ENCODE measurements at places on chromosomes 5 and 9.
A peak's percentile ranks its signal among the peaks of the same experiment; 100 is the strongest.

- DNase-seq, result no peak
Observed at GRCh38 chr5:135864503-135865435, 30.3 kb downstream of the SLC25A48 start.

GRCh38 chr9:4228606-4229005 is 71.3 kb downstream of the GLIS3 start:
- no peak for DNase-seq

DNA sequence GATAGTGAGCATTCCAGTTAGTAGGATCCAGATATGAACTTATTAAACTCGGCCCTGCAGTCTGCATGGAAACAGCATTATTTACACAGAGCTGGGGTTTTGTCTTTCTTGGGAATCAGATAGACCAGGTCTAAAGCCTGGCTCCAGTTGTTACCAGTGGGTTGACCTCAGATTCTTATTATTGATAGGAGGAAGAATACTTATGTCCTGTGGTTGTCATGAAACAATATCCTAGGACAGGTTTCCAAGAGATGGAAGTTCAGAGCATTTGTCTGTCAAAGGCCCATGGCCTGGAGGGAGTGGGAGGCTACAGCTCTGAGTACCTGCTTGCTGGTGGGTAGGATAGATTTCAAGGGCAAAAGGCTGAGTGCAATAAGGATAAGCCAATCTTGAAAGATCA is 129.2 kb downstream of the BOD1 start:
- no peak for DNase-seq

DNA sequence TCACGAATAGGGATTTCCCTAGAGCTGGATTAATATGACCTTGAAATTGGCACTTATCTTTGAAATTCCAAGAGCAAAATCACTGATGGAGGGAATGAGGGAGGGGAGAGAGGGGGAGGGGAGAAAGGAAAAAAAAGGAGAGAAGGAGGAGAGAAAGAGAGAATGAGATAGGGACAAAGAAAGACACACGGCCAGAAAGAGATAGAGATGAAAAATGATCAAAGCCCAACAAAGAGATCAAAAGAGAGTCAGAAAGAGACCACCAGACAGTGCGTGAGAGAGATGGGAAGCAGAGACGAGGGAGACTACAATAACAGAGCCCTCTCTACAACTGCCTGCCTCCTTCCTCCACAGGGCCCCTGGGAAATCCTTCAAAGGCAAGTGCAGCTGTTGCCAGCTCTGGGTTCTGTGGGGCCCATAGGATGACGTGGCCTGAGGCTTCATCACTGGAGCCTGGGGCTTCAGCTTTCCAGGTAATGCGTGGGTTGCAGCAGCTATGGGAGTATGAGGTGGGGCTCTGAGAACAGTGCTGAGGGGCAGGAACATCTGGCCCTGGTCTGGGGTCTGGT is 58.3 kb upstream of the SHB start:
- no peak for DNase-seq

DNA sequence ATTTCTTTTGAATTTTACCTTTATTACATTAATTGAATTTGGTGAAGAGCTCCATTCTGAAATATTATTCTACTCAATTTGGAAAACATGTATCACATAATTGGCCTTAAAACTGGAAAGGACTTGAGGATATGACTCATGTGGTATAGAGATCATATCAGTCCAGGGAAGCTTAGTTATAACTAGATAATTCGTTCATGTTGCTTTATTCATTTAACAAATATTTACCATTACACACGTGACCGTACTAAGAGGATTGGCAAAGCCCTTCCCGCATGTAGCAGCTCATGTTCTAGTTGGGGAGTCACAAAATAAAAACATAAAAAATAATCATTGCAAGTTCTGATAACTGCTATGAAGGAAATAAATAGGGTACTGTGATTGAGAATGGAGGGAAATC is 1816.5 kb downstream of the MAT2B start:
- no peak for DNase-seq

DNA sequence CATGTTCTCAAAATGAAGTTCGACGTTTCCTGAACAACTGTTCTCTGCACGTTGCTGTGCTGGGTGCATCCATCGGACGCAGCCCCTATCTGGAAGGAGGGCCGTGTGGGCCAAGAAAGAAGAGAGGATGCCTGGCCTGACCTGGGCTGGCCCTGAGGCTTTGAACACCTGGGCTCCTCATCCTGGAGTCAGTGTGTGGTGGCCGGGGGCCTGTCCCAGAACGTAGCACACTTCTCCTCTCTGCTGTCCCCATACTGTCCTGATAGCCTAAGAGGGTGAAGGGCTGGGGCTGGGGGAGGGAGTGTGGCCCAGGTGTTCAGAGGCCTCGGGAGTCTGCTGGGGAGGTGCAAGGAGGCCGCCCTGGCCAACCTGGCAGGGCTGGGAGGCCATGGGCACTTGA is 21.5 kb downstream of the COL5A1 start:
- no peak for DNase-seq

GRCh38 chr5:30918171-30918570 is 275.3 kb upstream of the CDH6 start:
- no peak for DNase-seq

- DNase-seq, result no peak
Observed at GRCh38 chr5:91345461-91345860, 37.7 kb downstream of the ARRDC3 start.

DNA sequence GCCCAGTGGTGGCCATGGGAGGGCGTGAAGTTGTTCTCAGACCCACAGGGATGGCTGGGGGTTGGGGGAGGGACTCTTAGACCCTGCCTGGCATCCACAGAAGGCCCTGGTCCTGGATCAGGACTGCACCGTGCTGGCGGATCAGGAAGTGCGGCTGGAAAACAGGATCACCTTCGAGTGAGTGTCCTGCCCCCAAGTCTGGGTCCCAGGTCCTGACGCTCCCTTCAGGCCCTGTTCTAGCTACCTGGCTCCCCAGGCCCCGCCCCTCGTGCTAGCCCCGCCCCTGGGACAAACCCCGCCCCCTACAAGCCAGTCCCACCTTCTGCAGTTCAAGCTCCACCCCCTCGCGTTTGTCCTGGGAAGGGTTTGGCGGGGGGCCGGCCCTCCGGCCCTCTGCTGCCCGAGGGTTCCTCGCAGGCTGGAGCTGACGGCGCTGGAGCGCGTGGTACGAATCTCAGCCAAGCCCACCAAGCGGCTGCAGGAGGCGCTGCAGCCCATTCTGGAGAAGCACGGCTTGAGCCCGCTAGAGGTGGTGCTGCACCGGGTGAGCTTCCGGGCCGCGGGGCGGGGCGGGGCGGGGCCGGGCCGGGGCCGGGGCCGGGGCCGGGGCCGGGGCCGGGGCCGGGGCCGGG is 12.9 kb downstream of the RGS14 start:
- DNase-seq, result peak; percentile 63

- peak; percentile 64 for DNase-seq
Observed at GRCh38 chr5:139669662-139670368, 21.7 kb downstream of the CXXC5 start.

GRCh38 chr5:113489299-113489698 is 1.0 kb upstream of the MCC start:
- peak; percentile 37 for DNase-seq

DNA sequence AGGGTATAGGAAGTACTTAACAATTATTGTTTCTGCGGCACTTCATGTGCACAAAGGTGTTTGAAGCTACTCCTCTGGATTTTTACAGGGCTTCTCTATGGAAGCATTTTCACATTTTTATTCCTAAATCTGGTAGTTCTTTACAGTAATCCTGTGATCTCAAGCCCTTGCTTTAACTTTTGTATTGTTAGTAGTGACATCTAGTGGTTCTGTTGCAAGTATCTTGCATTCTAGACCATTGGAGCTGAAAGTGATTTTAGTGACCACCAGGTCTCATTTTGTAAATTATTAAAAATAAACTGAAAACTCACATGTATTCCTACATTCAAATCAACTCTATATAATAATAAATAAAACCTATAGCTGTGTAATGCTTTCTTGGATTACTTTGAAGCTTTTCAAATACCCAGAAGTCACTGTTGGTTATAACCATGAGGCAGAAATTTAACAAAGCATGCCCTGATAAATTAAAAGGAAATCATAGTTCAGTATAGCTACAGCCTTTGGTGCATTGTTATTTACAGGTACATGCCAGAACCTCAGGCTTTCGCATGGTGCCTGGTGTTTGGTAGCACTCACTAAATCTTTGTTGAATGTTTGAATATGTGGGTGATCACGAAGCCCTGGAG is 18.9 kb downstream of the RPS23 start:
- no peak for DNase-seq

DNA sequence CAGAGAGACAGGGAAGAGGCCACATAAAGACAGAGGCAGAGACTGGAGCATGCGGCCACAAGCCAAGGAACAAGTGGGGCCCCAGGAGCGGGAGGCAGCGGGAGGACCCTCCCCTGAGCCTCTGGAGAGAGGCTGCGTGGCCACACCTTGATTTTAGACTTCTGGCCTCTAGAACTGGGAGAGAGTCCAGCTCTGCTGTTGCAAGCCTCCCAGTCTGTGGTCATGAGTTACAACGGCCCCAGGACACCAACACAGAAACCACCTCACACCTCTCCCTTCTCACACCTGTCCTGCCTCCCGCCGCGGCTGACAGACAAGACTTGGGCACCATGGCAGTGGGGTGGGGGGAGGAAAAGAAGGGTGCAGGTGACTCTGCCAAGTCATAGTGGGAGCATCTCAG is 2.2 kb downstream of the INPP5E start:
- DNase-seq, result no peak

- DNase-seq, result no peak
Observed at GRCh38 chr9:107919263-107919662, 429.7 kb upstream of the KLF4 start.

DNA sequence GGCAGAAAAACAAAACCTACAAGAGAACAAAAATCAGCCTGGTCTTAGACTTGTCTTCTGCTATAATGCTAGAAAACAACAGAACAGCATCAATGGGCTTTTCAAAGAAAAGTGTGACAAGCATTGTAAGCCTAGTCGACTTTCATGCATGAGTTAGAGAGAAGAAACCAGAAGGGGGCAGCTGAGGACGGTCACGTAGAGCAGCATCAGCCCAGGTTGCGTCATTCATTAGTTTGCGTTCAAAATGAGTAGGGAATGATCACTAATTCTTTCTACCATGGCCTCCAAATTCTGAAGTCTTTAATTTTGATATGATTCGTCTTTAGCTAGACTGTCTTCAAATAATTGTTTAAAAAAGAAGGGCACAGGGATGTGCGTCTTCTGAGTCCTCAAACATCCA is 4.7 kb upstream of the ISCA1 start:
- peak; percentile 42 for DNase-seq

GRCh38 chr9:110072597-110073355 is 135.2 kb downstream of the C9orf152 start:
- no peak for DNase-seq

GRCh38 chr5:115815006-115815692 is 1.3 kb downstream of the CDO1 start:
- no peak for DNase-seq

DNA sequence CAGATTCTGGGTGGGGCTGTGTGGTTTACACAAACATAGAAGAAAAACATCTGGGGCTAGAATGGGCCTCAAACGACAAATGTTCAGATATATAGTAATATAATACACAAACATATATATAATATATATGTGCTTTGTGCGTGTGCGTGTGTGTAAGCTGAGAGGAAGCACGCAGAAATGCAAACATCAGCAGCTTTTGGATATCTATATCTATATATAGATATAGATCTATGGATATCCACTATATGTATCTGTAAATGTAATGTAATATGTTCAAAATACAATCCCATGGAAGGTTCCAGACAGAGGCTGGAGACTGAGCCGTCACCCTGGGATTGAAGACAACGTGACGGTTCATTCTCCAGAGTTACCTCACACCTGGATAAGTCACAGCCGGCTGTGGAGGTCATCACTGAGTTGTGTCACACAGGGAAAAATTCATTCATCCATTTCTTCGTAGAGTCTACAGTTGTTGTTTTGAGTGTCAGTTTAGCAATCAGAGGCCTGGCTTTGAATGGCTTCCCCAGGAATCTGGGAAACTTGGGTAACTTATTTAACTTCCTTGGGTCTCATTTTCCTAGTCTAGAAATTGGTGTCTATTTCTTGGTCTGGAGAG is 123.0 kb upstream of the CPEB4 start:
- no peak for DNase-seq

DNA sequence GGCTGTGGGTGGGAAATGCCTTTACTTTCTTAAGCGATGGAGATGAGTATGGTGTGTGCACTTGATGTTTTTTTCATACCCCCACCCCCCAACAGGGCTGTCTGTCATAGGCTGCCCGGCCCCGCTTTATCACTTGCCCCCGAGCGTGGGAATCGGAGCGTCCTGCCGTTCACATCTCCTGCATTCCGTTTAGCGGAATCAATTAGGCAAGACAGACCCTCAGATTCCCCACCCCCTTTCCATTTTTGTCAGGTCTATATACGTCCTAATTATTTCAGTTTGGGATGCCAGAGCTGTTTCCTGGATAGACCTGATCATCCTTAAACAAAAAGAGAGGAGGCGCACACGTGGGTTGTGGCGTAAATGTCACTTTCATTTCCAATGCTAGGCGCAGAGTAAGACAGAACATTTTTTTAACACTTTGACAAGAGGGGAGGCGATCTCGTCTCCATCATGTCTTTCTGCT is 217.2 kb downstream of the MEF2C start:
- no peak for DNase-seq

DNA sequence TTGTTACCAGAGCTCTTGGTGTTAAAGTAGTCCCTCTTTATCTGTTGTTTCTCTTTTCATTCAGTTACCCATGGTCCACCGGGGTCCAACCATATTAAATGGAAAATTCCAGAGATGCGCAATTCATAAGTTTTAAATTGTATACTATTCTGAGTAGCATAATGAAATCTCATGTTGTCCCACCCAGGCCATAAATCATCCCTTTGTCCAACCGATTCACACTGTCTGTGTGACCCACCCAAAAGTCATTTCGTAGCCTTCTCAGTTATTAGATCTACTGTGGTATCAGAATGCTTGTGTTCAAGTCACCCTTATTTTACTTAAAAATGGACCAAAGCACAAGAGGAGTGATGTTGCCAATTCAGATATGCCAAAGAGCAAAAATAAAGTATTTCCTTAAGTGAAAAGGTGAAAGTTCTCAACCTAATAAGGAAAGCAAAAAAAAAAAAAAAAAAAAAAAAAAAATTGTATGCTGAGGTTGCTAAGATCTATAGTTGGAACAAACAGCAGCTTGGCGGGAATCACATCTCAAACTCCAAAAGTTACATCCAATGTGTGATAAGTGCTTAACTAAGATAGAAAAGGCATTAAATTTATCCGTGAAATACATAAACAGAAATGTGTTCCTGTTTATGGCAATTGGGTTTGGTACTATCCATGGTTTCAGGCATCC is 106.8 kb upstream of the GPBP1 start:
- DNase-seq, result no peak

DNA sequence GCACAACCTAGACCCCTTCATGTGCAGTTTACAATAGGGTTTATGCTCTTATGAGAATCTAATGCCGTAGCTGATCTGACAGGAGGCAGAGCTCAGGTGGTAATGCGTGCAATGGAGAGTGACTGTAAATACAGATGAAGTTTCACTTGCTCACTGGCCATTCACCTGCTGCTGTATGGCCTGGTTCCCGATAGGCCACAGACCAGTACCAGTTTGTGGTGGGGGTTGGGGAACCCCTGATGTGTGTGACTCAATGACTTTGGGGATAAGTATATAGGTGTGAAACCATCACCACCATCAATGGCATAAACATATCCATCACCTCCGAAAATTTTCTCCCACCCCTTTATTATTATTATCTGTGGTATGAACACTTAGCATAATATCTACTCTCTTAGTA is 42.1 kb downstream of the TLR4 start:
- DNase-seq, result no peak

Measured in activated CD8-positive, alpha-beta T cell treated with anti-CD3 and anti-CD28 coated beads, Interleukin-2, amount 10 ng/mL, durations not matched to agents 7 days and 5 days (primary cell).